ENCODE measurements at places on chromosomes 4 and X.

GRCh38 chr4:6236816-6237390 is 32.7 kb upstream of the WFS1 start:
- no peak for DNase-seq

- no peak for DNase-seq
Measured at GRCh38 chr4:71772592-71772991, 11.3 kb downstream of the GC start.

DNA sequence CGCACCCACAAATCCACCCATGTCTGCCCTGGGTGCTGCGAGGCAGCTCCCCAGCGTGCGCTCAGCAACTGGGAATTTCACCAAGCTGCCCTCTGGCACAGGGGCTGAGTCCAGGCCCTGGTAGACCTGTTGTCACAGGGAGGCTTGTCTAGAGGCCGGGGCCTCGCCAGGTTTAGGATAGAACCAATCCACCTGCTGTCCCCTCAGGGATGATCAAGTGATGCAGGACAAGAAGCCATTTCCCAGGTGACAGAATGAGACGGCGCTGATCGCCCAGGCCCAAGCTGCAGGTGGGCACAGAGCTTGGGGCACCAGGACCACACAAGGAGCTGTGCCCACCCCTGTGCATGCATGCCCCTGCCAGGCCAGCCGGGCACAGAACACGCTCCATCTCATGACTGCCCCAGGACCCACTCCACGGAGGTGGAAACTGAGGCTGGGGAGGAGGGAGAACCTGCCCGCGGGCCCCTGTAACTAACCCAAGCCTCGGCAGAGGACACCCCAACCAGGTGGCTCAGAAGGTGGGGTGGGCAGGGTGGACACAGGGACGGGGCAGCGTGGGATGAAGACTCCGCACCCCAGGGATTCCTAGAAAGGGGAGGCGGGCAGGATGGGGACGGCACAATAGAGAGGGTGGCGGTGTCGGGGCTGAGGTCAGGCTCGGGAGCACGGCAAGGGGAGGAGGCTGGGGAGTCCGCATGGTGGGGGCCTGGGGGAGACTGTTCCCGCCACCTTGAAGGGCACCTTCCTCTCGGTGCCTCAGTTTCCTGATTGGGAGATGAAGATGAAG is 78.0 kb downstream of the ZFYVE28 start:
- DNase-seq, result no peak

DNA sequence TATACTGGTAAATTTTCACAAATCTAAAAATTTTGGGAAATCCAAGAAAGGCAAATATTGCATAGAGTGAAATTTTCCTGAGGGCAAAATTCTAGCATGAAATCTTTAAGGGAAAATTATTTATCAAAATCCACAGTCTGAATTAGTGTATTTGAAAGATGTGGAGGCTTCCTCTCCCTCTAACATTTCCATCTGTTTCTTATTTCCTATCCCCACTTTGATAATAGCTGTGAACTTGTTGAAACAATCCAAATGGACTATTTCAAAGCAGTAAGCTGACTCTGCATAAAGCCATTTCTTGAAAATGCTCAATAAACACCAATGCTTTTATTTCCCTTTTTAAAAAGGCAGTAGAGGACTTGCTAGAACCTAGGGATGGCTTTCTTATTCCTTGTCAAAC is 107.3 kb upstream of the PABPC4L start:
- DNase-seq, result no peak

DNA sequence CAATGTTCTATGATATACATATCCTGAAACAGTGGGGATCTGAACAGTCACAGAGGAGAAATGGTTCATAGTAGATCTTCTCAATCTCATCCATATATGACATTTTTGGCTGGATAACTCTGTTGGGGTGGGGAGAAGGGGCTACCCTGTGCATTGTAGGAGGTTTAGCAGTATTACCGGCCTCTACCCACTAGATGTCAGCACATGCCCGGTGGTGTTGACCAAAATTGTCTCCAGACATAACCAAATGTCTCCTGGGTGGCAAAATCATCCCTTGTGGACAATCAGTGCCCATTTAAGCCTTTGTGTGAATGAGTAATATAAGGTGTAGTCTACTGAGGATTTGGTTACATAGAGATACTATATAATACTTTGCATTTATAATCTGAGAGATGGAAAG is 89.9 kb downstream of the PLS3 start:
- DNase-seq, result no peak

GRCh38 chr4:42398171-42398870 is 1.0 kb downstream of the SHISA3 start:
- no peak for DNase-seq

DNA sequence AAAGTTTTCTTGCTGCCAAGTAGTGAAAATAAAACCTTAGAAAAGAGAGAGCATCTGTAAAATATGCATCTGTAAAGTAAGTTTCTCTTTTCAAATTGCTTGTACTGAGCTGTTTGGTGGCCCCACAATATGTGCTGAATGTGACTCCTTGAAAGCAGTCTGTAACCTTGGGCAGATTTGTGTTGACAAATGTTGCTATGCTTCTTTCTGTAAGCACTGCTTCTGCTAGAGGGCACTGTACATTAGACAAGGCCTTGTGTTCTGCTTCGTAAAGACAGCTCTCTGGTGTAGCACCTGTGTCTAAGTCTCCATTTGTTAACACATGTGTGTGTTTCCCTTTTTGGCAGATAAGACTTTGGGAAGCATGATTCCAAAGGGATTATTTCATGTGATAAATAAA is 56.6 kb upstream of the NRK start:
- no peak for DNase-seq

DNA sequence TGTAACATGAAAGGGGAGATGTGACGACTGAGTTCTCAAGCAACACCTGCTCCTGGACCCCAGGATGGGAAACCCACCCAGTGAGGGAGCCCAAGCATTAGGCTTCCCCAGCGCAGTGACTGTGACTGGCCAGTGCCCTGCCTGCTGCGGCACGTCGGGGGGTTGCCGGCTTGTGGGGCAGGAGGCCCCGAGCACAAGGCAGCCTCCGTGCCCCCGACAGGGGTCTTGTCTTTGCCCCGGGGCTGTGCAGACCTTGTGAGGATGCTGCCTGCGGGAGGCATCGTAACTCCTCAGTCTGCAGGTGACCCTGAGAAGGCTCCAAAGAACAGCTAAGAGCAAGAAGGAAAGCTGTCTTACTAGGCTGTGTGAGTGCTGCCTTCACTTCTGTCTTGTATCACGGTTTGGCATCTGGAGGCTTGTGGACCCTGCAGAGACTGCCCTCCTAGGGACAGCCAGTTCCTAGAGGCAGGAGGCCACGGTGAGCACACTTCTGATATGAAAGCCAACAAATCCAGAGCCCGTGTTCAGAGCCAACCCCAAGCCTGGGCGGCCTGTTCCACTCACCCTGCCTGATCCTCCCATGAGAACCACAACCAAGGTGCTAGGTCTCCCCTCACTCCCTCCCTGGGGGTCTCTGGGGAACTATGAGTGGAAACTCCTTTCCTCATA is 47.7 kb downstream of the FGFRL1 start:
- no peak for DNase-seq
